ENCODE measurements at places on chromosomes 2 and 18.

- no peak for DNase-seq
- no peak overlapping the region for H3K27ac ChIP-seq
Measured at GRCh38 chr2:230879271-230879882, 14.6 kb downstream of the ITM2C start.

- peaks cover 2% of the 10 kb centered on the region for H3K36me3 ChIP-seq
- DNase-seq: no peak
- H3K4me3 ChIP-seq: no peak overlapping the region
- no peaks in the 10 kb centered on the region for H3K27me3 ChIP-seq
Measured at GRCh38 chr2:189444322-189444721, 3.0 kb downstream of the WDR75 start.

- no peaks in the 10 kb centered on the region for H3K4me1 ChIP-seq
- no peak for DNase-seq
- no peak overlapping the region for H3K4me3 ChIP-seq
- no peaks in the 10 kb centered on the region for H3K36me3 ChIP-seq
Measured at GRCh38 chr2:240529344-240529999, 28.3 kb downstream of the ANKMY1 start.

DNA sequence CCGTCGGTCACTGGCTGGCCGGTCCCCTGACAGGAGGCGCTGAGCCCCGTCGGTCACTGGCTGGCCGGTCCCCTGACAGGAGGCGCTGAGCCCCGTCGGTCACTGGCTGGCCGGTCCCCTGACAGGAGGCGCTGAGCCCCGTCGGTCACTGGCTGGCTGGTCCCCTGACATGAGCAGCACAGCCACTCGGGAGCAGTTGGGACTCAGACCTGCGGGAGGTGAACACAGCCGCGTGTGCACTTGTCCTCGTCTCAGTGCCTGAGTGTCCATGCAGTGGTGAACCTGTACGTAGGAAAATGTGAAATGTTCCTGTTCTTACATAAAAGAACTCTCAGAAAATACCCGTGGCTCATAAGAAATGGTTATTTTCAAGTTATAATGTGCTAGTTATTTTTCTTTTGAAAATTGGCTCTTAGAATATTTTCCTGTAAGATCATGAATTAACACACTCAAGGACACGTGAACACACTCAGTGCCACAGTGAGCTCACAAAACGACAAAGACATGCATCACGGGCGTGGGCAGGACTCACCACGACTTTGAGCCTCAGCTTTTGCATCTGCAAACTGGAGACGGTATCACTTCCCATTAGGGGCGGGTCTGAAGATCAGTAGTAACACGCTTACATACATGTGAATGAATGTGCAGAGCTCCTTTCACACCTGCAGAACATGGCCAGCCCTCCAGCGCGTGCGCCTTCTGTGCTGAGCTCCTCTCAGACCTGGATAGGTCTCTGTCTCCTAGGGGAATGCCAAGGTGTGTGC lies 21.1 kb upstream of the NFATC1 start:
- no peak overlapping the region for H3K27ac ChIP-seq
- no peaks in the 10 kb centered on the region for H3K4me1 ChIP-seq
- no peaks in the 10 kb centered on the region for H3K27me3 ChIP-seq
- H3K36me3 ChIP-seq: no peaks in the 10 kb centered on the region

GRCh38 chr2:65388051-65388531 lies 44.3 kb downstream of the SPRED2 start:
- no peak overlapping the region for H3K4me3 ChIP-seq
- peaks cover 53% of the 10 kb centered on the region for H3K27me3 ChIP-seq
- H3K36me3 ChIP-seq: no peaks in the 10 kb centered on the region
- H3K4me1 ChIP-seq: peaks cover 11% of the 10 kb centered on the region
- H3K27ac ChIP-seq: no peak overlapping the region

GRCh38 chr2:16755442-16755841 lies 89.8 kb upstream of the CYRIA start:
- no peaks in the 10 kb centered on the region for H3K36me3 ChIP-seq
- DNase-seq: no peak
- H3K4me3 ChIP-seq: no peak overlapping the region
- H3K27ac ChIP-seq: no peak overlapping the region
- no peaks in the 10 kb centered on the region for H3K4me1 ChIP-seq

DNA sequence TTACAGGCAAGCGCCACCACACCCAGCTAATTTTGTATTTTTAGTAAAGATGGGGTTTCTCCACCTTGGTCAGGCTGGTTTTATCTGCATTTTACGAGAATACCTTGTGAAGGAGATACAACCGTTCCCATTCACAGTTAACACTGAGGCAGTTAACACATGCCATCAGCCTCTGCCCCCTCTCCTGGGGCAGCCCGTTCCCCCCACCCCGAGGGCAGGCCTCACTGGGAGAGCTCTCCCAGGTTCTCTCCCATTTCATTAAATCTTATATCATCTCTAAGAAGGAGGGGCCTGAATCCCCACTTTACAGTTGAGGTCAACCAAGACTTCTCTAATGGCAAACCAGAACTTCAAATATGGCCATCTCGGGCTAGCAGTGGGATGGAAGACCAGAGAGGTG lies 95.0 kb upstream of the ST3GAL5 start:
- no peak for DNase-seq
- H3K27ac ChIP-seq: no peak overlapping the region
- H3K4me3 ChIP-seq: no peak overlapping the region
- no peaks in the 10 kb centered on the region for H3K27me3 ChIP-seq

DNA sequence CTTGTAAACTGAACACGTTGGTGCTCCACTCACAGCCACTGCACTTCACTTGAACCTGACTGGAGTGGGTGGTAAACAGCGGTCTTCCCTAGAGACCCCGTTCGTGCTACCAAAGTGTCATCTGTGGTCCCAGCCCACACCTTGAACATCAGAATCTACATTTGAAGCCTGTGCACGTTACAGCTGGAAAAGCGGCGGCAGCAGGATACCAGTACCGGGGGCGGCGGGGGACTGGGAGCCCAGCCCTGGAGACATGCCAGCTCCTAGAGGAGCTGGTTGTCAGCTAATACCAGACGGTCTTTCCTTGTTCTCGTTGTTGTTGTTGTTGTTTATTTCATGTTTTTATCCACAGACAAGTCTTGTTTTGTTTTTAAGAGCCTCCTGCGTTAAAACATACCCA lies 156.7 kb downstream of the WDSUB1 start:
- peak; percentile 47 for DNase-seq
- H3K36me3 ChIP-seq: no peaks in the 10 kb centered on the region
- peaks cover 59% of the 10 kb centered on the region for H3K4me1 ChIP-seq
- H3K4me3 ChIP-seq: no peak overlapping the region

- no peak overlapping the region for H3K4me3 ChIP-seq
- DNase-seq: no peak
- H3K27me3 ChIP-seq: no peaks in the 10 kb centered on the region
Measured at GRCh38 chr2:101121174-101121573, 30.0 kb downstream of the TBC1D8 start.

GRCh38 chr18:36329684-36330434 lies 32.3 kb downstream of the FHOD3 start:
- H3K4me1 ChIP-seq: no peaks in the 10 kb centered on the region
- H3K27me3 ChIP-seq: no peaks in the 10 kb centered on the region
- H3K4me3 ChIP-seq: no peak overlapping the region
- H3K36me3 ChIP-seq: no peaks in the 10 kb centered on the region

DNA sequence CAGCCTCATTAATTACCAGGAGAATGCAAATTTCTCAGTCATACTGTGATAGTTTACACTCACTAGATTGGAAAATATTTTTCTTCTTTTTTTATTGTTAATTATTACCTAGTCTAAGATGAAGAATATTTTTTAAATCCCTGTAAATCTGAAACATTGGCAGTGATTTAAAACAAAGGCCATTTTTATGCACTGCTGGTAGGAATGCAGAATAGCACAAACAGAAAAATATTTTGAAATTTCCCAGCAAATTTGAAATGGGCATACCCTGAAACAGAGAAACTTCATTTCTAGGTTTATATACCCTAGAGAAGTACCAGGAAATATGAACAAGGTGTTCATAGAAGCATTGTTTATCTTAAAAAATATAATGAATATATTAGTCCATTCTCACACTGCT lies 31.0 kb downstream of the DYNAP start:
- no peak overlapping the region for H3K4me3 ChIP-seq
- no peaks in the 10 kb centered on the region for H3K36me3 ChIP-seq
- H3K27ac ChIP-seq: no peak overlapping the region
- peaks cover 3% of the 10 kb centered on the region for H3K27me3 ChIP-seq
- DNase-seq: no peak

GRCh38 chr18:8752329-8752728 lies 47.0 kb downstream of the MTCL1 start:
- DNase-seq: peak; percentile 14
- H3K36me3 ChIP-seq: no peaks in the 10 kb centered on the region
- H3K4me1 ChIP-seq: peaks cover 32% of the 10 kb centered on the region
- H3K4me3 ChIP-seq: no peak overlapping the region
- H3K27me3 ChIP-seq: no peaks in the 10 kb centered on the region
- no peak overlapping the region for H3K27ac ChIP-seq

Measured in endothelial cell of umbilical vein (primary cell).